ENCODE measurements at places on chromosomes 3 and 15.

DNA sequence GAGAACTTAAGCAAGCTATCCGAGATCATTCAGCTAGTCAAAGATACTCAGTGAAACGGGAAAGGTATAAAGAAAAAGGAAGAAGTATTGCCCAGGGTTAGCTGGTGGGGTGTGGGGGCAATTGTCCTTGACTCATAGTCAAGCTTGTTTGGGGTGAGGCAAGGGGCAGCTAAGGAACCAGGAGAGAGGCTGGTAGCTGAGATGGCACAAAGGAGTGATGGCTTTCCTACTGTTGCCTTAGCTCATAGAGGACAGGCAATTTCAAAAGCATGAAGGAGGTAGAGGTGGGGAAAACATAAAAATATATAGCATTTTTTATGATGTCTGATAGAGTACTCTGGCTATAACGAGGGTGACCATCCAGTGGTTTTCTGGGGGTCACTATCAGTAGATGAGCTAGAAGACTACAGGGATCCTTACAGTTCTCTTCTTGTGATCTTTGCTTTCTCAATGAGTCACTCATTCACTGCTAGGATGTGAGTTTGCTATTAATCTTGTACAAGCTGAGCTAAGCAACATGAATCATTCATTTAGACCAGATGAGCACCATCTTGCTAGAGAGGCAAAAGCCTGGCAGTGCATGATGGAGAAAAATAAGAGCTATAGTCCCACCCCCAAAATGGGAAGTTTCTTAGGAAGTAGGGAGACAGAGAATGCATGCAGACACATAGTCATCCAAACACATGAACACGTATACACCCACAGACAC is 207.1 kb upstream of the PFN2 start:
- DNase-seq = peak; percentile 26

GRCh38 chr3:160808838-160809237 is 52.8 kb downstream of the PPM1L start:
- DNase-seq = no peak

GRCh38 chr15:61841466-61841865 is 218.8 kb downstream of the VPS13C start:
- no peak for DNase-seq

DNA sequence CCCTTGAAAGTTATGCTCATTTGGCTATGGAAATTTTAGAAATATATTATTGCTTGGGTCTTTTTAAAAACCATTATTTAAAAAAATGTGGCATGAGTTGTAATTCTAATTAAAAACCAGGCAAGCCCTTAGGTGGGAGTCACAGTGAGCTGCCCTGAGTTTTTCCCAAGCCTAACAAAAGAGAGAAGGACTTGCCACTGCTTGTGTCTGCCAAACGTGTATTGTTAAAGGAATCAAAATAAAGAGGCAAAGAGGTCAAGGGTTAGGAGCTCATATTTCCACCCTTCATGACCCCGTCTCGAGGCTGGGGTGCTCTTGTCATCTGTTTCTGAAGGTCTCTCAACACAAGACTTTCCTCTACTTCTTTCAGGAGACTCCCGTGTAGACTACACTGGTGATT is 321.1 kb downstream of the ZIC1 start:
- no peak for DNase-seq

- DNase-seq = no peak
Measured at GRCh38 chr3:128727059-128727458, 1.1 kb downstream of the RAB7A start.

GRCh38 chr3:150739877-150740645 is 22.9 kb downstream of the SIAH2 start:
- no peak for DNase-seq

- no peak for DNase-seq
Measured at GRCh38 chr3:10927551-10927950, 65.0 kb upstream of the SLC6A1 start.

GRCh38 chr3:175070946-175071345 is 211.8 kb downstream of the NAALADL2 start:
- DNase-seq = no peak

GRCh38 chr3:126293370-126294082 is 63.7 kb downstream of the KLF15 start:
- no peak for DNase-seq

- no peak for DNase-seq
Measured at GRCh38 chr3:111156517-111156916, 84.9 kb downstream of the NECTIN3 start.

DNA sequence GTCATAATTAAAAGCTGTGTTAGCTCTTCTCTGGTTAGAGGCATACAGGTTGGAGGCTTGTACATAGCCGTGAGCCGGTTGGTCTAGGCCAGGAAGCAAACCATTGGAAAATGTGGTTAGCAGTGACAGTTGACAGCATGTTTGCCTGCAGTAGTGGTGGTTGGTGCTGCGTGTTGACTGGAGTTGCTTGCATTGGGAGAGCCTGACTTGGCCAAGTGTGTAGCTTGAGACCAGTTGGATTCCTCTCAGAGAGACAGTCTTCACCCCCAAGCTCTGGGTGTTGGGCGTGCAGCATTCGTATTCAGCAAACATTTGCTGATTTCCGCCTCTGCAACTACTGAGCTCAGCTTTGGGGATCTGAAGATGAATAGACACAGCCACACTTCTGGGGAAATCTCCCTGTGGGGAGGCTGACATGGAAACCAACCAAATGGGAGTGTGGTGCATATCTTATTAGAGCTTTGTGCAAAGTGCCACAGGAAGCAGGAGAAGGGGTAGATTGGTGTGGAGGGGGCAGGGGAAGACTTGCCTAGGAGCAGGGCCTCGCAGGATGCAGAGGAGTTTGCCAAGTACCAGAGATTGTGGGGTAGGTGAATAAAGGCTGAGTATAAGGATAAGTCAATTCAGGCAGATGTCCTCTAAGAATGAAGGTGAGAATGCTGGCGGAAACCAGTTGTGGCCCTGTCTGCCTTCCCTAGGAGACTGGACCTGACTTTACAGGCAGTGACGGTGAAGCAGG is 83.5 kb downstream of the IGF1R start:
- DNase-seq = no peak

- DNase-seq = no peak
Measured at GRCh38 chr15:26096581-26096980, 233.5 kb upstream of the ATP10A start.

- DNase-seq = no peak
Measured at GRCh38 chr3:144774897-144775296, 803.3 kb downstream of the DIPK2A start.

- no peak for DNase-seq
Measured at GRCh38 chr3:15223685-15224572, 17.9 kb downstream of the CAPN7 start.

DNA sequence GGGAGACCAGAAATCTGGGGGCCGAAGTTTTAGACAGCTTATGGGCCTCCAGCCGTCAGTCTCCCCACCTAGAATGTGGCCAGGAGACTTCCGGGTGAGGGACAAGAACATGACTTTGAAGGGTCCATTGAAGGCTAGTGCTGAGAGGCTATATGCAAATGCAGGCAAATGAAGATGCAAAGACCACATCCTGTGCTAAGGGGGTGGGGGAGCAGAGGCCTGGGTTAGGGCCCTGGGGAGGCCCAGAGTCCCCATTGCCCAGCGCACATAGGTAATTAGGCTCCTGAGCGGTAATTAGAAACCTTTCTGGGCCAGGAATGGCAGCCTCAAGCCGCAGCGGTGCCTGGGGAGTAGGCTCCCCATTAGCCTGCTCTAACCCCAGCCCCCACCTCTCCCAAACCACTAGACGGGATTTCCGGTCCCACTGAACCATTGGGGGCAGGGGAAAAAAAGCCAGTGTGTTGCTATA is 6.8 kb downstream of the CSK start:
- DNase-seq = no peak

- DNase-seq = no peak
Measured at GRCh38 chr3:5014391-5014790, 35.2 kb downstream of the BHLHE40 start.

DNA sequence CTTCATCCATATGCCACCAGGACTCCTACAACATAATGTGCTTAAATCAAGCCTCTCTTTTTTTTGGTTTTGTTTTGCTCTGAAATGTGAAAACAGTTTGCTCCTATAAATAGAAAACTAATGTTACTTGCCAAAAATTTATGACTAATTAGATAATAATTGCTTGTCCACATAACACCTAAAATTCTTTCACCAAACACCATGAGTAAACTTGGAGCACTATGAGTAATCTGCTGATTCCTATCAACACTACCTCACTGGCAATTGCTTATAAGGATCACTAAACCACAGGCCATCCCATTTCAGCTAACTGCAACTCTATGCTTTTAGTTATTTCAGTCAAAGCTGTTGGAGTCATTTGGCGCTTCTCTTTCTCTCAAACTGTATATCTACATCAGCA is 252.7 kb downstream of the EPHA3 start:
- DNase-seq = no peak

- DNase-seq = no peak
Measured at GRCh38 chr3:9595877-9596276, 42.3 kb upstream of the LHFPL4 start.

GRCh38 chr3:89280822-89281365 is 173.5 kb downstream of the EPHA3 start:
- no peak for DNase-seq

DNA sequence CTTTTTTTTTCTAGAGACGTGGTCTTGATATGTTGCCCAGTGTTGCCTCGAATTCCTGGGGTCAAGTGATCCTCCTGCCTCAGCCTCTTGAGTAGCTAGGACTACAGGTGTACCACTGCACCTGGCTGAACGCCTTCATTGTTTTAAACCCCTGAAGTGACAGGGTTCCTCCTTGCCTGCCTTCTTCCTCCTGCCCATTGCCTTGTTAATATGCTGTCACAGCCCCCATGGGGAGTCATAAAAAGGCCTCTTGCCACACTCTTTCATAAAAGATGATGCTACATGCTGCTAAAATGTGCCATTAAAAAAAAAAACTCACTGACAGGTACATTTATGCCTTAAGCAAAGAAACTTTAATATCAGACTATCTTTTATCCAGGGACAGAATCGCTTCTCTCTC is 116.8 kb upstream of the SKOR1 start:
- no peak for DNase-seq

DNA sequence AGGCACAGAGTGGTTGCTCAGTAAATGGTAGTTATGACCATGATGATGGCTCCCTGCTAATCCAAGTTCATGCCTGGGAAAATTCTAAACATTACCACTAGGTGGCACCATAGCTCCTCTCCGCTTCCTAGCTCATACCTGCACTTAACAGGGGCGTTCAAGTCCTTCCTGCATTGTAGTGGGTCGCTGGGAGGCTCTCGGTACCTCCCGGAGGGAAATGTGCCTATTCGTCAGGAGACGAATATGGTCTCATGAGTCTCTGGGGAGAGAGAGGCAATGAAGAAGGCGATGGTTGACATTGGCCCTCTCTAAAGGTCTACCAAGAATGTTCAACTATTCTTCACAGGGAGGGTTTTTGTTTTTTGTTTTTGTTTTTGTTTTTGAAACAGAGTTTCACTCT is 10.9 kb downstream of the MESP1 start:
- DNase-seq = peak; percentile 49

DNA sequence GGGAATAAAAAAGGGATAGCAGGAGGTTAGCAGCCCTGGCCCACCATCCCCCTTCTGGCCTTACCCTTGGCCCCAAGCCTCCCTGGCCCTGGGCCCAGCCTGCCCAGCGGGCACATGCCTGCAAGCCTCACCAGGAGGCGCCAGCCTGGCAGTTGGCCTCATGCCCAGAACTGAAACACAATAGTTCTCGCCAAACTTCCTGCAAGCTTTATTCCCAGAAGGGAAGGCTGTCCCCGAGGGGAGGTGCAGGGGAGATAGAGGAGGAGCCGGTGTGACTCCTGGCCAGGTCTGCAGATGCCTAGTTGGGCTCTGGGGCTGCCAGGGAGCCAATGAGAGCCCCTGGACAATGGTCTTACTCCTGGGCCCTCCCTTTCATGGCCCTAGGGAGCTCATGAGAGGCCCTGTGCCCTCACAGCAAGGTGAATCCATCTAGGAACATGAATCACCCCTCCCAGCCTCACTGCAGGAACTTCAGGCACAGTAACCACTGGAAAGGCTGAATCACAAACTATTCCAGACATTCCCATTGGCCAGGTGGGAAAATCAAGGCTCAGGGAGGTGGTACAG is 4.0 kb downstream of the CCDC33 start:
- DNase-seq = peak; percentile 84

DNA sequence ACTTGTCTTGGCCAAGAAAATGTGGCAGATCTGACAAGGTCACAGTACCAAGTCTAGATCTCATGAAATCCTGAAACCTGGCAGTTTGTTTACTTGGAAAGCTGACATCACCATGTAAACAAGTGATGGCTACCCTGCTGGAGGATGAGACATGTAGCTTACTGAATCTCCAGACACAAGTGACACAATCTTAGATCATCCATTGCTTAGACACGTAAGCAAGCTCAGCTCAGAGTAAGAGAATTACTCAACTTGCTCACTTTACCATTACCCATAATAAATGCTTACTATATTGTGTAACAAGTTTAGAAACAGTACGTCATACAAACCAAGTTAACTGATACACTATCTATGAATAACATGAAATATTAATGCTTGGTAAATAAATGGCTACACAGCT is 263.8 kb downstream of the TBC1D5 start:
- DNase-seq = no peak

GRCh38 chr15:68431792-68432401 is at the start of gene ITGA11:
Gene ITGA11, minus strand, starts transcription at chr15:68432163. Its CDS starts 97 bp downstream, at chr15:68432066.
- DNase-seq = no peak

- DNase-seq = no peak
Measured at GRCh38 chr3:172464306-172464705, 16.1 kb upstream of the GHSR start.

- DNase-seq = no peak
Measured at GRCh38 chr15:35929740-35930444, 383.9 kb upstream of the DPH6 start.

- no peak for DNase-seq
Measured at GRCh38 chr15:100980410-100981046, 61.4 kb downstream of the LRRK1 start.

- no peak for DNase-seq
Measured at GRCh38 chr3:17844236-17844635, 101.8 kb upstream of the TBC1D5 start.

GRCh38 chr3:186784820-186785494 is 1.6 kb downstream of the EIF4A2 start:
- no peak for DNase-seq

GRCh38 chr15:40441565-40442531 is 1.1 kb downstream of the BAHD1 start:
- DNase-seq = no peak

- no peak for DNase-seq
Measured at GRCh38 chr15:45773149-45773548, 138.3 kb downstream of the SQOR start.

DNA sequence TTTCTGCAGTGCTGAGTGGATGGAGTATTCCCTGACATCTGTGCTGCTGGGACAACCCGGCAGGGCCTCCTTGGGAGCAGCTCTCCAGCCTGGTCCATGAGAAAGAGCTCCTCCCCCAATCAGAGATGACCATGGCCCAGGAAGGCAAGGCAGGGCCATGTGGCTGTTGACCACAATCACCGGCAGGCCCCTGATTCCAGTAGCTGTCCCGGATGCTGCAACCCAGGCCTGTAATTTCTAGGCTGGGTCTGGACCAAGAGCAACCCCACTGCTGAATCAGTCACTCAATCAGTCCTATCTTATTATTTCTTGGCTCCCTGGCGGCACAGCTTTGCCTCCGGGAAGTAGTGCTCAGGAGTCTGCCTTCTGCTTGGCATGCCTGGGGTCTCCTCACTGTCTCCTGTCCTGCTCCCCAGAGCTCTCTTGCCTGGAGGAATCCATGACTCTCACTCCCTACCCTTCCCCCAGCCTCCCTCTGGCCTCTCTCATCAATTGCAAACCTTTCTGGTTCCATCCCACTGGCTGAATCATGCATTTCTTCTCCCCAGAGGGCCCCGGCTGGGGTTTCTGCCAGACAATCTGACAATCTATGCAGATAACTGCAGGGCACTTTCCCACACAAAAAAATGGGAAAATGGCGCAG is 32.6 kb upstream of the ITGA11 start:
- DNase-seq = no peak
